ENCODE measurements at places on chromosomes 6 and 20.
A peak's percentile ranks its signal among the peaks of the same experiment; 100 is the strongest.

GRCh38 chr20:63473555-63474449, 1.3 kb upstream of the KCNQ2 start:
- DNase-seq: peak; percentile 37

DNA sequence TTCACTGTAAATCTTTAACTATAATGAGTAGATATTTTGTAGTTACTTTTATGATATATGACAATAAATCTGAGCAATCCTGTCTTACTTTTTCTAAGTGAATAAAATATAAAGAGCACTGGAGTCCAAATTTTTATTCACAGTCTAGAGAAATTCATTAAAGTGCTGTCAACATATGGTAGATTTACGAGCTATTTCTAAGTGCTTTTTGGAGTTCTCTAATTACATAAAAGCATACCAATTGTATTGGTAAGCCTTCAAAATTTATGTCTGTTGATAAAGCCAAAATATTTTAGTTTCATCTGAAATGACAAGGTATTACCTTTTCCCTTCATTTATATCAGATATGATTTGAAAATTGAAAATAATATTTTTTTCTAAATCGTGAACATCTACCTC, 75.4 kb downstream of the MAN1A1 start:
- no peak for DNase-seq

- no peak for DNase-seq
Observed at GRCh38 chr6:32472781-32473375, 33.2 kb downstream of the HLA-DRA start.

GRCh38 chr6:145214570-145214969, 520.8 kb downstream of the EPM2A start:
- no peak for DNase-seq

DNA sequence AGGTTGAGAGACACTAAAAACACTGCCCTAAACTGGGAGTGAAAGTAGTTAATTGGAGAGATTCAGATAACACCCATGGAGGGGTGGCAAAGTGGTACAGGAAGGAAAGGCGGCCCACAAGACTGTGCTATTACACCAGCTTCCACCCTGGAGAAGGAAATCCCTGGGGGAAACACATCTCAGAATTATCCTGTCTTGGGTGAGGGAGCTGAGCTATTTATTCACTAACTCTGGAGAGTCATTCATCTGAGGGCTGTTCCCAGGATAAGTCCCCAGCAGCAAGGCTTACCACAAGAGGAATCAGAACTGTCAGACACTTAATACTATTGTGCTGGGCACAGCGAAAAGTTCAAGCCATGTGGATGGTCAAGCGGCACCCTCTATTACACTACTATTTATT, 9.9 kb downstream of the TBCC start:
- no peak for DNase-seq

DNA sequence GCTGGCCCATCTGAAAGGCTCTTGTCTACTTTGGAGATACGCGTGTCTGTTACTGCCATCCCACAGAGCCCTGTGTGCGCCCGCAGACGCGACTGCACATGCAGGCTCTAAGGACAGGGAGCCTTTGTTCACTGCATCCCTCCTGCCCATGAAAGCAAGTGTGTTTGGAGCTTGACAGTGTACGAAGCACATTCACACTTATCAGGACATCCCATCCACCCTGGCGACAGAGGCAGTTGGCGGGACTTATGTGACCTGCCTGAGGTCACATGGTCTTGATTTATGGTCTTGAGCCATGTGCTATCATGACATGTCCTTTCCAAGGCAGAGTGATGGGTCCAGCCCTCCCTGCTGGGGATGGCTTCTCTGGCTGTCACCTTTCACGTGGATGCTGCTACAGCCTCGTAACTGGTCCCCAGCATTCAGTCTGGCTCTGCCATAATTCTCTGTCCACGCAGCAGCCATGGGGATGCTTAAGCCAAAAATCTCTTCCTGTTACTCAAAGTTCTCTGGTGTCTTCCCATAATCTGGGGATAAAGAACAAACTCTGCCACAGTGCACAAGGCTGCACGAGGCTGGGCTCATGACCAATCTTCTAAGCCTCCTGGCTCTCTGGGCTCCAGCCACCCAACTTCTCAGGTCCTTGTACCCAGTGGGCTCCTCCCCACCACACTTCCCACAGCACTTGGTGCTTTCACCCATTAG, 36.3 kb upstream of the FAM83D start:
- DNase-seq: no peak

GRCh38 chr6:130148181-130148580, 74.6 kb downstream of the SAMD3 start:
- no peak for DNase-seq

DNA sequence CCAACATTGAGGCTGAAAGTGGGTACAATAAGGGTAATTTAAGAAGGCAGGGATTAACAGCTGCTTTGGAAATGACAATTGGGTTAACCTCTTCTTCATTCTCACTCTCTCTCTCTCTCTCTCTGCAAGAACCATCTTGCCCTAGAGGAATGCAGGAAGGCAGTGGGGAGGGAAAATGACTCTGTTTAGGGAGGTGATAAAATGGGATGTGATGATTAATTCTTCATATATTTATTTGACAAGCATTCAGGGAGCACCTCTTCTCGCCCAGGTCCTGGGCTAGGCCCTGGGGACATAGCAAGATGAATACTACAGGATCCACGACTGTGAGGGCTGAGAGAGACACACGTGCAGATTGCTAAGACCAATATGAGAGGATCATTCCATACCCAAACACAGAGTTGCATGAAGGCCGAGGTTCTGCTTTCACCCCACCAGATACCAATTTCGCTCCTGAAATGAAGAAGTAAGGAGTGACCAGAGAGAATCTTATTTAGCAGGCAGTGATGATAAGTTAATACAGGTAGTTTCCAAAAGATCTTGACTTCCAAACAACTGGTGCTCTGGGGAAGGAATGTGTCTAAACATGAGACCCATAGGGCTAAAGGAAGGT, 13.3 kb upstream of the PTPN1 start:
- DNase-seq: no peak

- no peak for DNase-seq
Observed at GRCh38 chr6:80250391-80250997, 144.0 kb downstream of the BCKDHB start.

GRCh38 chr20:62751551-62752150, 43.0 kb downstream of the NTSR1 start:
- DNase-seq: no peak

DNA sequence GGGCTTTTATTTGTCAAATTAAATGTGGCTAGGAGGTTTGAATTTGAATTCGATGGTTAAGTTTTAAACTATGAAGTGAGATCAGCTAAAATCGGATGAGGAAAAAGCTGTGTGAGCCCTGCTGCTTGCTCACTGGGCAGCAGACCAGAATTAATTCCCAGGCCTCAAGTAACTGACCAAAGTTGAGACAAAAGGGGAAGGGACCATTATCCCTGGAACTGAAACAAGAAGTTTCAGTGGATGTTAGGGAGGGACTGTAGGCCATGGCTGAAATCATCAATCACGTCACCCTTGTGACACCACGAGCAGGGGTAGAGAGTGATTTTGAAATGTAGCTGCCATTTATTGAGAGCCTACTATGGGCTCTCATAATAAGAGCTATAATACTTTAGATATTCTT, 7.0 kb upstream of the PRSS35 start:
- no peak for DNase-seq

DNA sequence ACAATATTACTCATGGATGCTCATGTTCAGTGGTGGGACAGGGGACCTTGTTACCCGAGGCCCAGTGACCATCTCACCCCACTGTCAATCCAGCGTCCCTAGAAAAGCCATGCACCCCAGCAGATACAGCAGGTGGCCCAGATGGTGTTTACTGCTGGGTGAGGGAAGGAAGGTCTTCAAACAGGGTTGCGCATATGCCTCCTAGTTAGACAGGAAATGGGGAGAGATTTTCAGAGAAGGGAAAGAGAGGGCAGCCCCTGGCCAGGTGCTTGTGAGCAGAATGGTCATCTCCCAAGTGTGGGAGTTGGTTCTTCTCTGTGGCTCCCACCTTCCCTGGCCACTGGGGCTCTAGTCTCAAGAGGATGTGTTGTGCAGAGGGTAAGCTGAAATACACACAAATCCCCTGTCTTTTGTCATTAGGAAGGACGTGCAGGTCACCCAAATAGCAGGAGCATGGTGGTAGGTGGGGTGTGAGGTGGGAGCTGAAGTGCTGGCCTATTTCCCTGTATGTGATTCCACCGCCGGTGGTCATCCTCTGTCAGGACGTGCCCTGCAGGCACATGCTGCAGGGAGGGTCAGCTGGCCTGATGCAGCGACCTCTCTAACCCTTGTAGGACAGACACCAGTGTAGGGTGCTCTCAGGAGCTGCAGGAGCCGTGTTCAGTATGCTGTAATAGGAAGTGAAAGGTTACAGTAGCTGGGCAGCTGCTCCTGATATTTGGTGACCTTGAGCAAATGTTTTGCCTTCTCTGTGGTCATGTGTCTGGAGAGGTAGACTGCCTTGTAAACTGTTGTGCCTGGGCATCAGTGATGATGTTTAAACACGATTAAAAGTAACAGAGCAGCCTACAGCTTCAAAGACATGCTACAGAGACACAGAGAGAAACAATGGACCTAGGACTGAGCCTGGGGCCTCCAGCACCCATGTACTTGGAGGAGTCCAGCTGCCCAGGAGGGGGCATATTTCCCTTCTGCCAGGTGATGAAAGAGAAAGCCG, 3.2 kb upstream of the CST3 start:
- DNase-seq: no peak

GRCh38 chr20:23116311-23117089, 30.4 kb upstream of the CD93 start:
- no peak for DNase-seq

DNA sequence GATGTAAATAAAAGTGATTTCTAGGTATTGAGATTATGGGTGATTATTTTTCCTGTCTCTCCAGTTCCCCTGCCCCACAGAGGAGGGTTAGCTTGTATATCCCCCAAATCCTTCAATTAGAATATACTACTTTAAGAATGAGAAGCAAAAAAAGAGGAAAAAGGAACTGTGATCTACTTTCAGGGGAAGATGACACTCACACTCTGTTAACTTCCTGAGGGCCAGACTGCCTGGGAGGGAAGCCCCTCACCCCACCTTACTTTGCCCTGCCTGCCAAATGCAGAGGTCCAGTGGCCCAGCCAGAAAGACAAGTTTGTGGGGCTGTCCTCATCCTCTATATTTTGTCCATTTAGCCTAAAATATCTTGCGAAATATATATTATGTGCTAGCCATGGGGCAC, 9.2 kb upstream of the LY86 start:
- no peak for DNase-seq

- no peak for DNase-seq
Observed at GRCh38 chr6:2230659-2231277, 14.6 kb downstream of the GMDS start.

- DNase-seq: no peak
Observed at GRCh38 chr20:37523012-37523391, 2.0 kb downstream of the NNAT start.

GRCh38 chr6:152671171-152671570, 26.5 kb upstream of the MYCT1 start:
- no peak for DNase-seq

DNA sequence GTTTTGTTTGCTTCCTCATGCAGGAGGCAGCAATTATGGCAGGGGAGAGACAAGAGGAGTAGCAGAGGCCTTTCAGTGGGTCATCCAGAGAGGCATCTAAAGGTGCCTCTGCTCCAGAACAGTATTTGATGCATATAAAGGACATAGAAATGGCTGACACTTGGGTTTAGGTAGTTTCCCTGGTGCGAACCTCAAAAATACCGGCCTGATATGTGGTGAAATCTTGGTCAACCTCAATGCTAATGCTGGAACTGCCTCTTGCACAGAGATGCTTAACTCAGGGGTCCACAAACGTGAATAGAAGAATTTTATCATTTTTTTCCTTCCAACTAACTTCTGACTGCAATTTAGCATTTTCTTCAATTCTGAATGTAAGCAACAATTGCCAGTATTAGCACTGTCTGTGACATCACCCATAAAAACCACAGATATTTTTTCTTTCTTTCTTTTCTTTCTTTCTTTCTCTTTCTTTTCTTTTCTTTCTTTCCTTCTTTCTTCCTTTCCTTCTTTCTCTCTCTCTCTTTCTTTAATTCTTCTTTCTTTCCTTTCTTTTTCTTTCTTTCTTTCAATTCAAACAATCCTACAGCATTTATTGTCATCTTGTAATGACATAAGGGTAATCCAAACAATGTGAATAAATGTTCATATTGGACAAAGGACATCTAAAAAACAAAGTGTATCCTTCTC, 180.0 kb upstream of the UST start:
- DNase-seq: no peak

DNA sequence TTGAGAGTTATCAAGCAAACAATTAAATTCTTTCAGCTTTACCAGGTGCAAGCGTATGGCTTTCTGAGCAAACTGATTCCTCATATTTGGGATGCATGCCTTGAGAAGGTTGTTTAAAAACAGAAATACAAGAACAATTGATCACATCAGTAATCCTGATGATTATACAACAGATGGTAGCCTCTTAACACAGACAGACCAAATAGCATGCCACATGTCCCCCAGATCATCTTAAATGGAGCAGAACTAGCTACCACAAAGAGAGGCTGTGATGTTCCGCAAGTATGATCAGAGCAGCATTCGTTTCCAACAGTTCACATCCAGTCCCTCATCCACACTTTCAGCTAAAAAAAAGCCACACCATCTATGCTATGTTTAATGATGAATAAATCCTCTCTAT, 246.2 kb upstream of the NRSN1 start:
- no peak for DNase-seq

GRCh38 chr6:4164117-4164442, 28.7 kb upstream of the ECI2 start:
- DNase-seq: no peak

DNA sequence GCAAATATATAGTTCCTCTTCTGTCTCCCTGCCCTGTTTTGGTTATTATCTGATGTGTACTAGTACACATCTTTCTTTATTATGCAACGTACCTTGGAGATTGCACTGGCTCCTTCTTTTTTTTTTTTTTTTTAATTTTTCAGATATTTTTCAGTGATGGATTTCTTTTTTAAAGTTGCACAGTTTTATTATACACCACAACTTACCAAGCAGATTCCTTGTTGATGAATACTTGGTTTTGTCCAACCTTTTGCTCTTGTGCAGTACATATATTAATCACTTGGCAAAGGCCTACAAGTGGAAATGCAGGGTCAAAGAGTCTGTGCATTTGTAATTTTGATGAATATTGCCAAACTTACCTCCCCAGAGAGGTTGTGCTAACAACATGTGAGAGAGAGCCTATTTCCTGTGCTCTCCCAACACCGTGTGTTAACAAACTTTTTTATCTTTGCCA, 50.1 kb upstream of the RNF24 start:
- no peak for DNase-seq

GRCh38 chr6:24924580-24925356, 11.0 kb downstream of the RIPOR2 start:
- DNase-seq: no peak

DNA sequence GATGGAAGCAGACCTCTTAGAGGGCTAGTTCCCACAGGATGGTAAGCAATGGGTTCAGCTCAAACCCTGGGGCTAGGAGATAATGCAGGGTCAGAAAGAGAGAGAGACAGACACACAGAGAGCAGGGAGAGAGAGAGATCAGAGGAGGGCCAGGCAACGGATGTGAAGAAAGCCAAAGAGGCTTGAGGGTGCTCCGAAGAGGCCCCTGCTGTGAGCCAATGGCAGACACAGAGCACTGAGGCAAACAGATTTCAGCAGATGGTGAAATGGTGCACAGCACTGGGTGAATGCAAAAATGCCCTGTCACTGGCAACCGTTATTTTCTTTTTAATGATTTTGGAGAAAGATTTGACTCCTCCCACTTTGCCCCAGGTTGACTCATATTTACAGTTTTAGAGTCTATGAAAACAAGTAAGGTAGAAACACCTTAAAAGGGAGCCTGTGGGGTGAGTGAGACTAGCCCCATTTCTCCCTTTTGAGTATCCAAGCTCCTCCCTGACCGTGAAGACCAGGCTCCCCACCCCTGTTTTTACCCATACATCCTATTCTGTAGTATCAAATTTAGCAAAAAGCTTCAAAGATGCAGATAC, 840 bp downstream of the DEFB132 start:
- no peak for DNase-seq

Data from stimulated activated CD8-positive, alpha-beta memory T cell treated with anti-CD3 and anti-CD28 coated beads, Interleukin-4, amount 100 ng/mL, for 48 hours (primary cell).